Stimulated activated CD8-positive, alpha-beta memory T cell treated with anti-CD3 and anti-CD28 coated beads, Interleukin-4, amount 100 ng/mL, for 1 hour (primary cell): ENCODE measurements at places on chromosomes 2 and 18.

GRCh38 chr2:74534411-74534810 lies 4.7 kb downstream of the HTRA2 start:
- DNase-seq, result no peak

- no peak for DNase-seq
Measured at GRCh38 chr2:168396131-168396530, 59.9 kb upstream of the CERS6 start.

- no peak for DNase-seq
Measured at GRCh38 chr2:215711471-215712034, 275.7 kb upstream of the FN1 start.

DNA sequence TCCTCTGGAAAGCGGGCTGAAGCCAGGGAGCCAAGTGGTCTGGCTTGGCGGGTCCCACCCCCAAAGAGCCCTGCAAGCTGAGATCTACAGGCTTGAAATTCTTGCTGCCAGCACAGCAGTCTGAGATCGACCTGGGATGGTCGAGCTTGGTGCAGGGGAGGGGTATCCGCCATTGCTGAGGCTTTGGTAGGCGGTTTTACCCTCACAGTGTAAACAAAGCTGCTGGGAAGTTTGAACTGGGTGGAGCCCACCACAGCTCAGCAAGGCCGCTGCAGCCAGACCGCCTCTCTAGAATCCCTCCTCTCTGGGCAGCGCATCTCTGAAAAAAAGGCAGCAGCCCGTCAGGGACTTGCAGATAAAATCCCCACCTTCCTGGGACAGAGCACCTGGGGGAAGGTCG lies 12.6 kb upstream of the FLACC1 start:
- no peak for DNase-seq

- no peak for DNase-seq
Measured at GRCh38 chr18:69885841-69886531, 61.7 kb downstream of the CD226 start.

DNA sequence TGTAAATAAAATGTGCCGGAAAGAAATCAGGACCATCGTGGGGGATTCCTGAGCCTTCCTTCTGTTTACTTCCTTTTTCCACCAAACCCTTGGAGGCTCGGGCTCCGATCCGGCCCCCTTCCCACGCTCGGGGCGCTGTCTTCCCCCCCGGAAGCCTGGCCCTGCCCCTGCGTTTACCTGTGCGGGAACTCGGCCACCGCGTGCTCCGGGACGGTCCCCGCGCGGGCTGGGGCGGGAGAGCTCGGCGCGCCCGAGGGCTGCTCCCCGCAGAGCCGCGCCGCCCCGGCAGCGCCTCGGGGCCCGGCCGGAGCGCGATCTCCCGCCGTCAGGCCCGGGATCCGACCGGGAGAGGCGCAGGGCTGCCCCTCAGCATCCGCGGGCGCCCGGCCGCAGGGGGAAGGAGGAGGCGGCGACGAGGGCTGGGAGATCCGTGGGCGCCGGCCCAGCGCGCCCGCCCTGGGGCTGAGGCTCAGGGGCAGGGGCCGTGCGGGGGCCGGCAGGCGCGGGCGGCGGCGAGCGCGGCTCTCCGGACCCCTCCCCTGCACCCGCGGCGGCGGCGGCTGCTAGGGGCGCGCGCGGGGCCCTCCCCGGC lies 435 bp downstream of the ADCY3 start:
- no peak for DNase-seq
